ELF-1 (cell line): ENCODE measurements at places on chromosomes 5 and 9.
A peak's percentile ranks its signal among the peaks of the same experiment; 100 is the strongest.

DNA sequence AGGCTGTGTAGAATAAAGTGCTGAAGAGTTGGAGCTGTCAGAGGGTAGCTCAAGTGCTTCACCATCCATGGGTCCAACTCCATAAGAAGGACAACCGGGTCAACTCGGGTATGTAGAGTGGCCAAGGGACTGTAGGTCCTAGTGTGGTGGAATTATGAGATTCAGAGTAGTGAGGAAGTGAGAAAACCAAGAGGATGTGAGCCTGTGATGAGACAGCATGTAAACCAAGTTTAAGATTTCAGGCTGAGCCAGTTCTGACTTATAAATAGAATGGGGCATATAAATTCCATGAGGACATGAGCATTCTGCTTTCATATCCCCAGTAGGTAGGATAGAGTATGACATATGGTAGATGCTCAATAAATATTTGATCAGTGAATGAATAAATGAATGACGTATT is 96.3 kb downstream of the CFAP95 start:
- no peak for DNase-seq

- DNase-seq: no peak
Observed at GRCh38 chr9:18459962-18460584, 13.9 kb upstream of the ADAMTSL1 start.

DNA sequence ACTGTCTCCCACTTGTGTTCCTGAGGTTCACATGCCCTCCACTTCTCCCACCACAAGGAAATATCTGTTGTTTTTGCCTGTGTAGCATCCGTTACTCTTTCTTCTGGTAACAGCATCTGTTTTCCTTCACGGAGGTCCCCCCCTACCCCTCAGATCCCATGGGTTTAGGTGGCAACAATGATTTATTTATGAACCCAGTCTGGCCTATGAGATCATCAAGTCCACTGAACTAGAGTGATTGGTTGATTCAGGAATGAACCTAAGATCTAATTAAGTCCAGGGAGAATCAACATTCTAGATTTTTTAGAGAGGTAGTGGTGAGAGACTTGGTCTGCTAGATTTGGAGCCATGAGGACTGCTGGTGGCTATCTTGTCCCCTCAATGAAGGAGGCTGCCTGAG is 166.8 kb downstream of the NR3C1 start:
- no peak for DNase-seq

GRCh38 chr5:10667431-10668057 is 93.5 kb downstream of the DAP start:
- DNase-seq: no peak

GRCh38 chr5:139709582-139710318 is 61.6 kb downstream of the CXXC5 start:
- DNase-seq: no peak

DNA sequence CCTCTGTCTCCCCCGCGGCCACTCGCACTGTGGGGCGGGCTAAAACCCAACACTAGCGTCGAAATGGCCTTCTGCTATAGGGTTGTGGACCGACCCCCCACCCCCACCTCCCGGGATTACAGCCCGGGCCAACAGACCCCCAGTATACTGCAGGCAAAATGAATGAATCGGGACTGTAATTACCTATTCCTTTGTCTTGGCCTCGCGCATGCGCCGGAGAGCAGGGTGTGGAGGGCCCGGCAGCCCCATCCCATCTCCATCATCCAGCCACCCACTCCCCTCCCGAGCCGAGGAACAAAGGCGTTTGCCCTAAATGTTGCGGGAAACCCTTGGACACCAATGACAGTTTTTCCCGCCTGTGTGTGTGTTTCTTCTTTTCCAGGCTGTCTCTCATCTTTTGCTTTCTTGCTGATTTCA is 1.6 kb downstream of the BASP1 start:
- DNase-seq: peak; percentile 85

DNA sequence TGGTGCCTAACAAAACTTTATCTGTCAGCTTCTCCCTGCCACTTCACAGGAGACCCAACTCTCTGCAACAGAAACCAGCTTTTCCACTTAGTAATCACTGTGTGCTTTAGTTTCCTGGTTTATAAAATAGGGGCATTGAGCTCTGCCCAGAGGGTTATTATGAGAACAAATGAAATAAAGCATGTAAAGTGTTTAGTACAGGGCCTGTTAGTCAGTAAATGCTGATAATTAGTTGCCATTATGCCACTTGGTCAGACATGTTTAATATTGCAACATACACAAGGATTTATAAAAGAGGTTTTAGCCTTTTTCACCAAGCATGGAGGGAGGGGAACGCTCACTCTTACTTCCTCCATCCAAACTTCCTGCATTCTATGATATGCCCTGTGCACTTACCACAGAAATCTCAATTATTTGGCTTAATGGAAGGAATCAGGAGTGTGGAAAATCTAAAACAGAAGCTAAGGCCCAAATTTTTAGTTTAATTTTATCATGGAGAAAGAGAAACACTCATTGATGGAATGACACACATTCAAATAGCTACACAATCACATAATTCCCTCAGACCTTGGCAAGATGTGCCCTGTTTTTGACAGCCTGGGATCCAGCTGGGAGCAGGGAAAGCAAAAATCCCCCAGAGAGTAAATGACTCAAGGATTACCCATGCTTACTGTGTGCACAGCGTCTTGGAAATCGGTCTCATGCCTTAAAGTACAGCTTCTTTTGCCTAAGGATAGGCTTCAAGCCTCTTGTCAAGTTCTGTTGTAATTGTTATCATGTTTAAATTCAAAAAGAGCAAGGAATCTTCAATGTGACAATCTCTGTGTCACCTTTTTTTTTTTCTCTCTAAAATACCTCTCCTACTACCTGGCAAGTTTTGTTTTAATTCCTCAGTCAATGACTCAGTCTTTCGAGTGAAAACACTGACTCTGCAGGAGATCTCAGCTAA is 34.0 kb downstream of the ZNF474 start:
- no peak for DNase-seq

DNA sequence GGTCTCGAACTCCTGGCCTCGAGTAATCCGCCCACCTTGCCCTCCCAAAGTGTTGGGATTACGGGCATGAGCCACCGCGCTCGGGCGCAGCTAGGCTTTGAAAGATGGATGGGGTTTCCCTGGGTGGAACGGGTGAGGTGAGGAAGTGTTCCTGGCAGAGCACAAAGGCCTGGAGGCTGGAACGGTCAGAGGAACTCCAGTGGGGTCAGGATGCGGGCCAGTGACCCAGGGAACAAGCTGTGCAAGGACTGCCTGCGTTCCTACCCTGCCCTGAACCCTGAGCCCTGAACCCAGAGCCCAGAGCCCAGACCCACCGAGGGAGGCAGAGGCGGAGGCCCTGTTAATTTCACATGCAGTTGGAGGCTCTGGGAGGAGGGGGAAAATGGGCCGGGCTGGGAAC is 23.4 kb downstream of the NCS1 start:
- DNase-seq: no peak

DNA sequence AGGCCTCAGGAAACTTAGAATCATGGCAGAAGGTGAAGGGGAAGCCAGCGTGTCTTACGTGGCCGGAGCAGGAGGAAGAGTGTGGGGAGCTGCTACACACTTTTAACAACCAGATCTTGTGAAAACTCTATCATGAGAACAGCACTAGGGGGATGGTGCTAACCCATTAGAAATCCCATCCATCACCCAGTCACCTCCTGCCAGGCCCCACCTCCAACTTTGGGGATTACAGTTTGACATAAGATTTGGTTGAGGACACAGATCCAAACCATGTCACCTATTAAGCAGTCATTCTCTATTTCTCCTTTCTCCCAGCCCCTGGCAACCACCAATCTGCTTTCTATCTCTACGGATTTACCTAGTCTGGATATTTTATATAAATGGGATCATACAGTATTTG is 26.9 kb downstream of the PBX3 start:
- peak; percentile 18 for DNase-seq

DNA sequence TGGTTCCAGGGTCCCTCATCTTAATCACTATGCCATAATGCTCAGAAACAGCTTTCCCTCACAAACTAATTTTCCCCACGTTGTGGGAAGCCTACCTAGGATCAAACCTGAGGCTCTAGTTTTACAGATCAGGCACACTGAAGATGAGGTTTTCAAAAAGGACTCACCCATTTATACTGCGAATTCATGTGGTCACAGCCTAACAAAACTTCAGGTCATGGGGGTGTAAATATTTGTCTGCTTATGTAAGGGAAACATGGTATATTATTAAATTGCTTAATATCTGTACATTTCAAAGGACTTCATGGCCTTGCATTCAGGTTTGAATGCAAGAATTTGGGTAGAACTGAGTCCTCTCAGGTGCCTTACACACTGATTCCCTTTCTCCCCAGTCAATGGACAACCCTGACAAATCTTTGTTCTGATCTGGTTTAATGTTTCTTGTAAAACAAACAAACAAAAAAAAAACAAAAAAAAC is 12.1 kb downstream of the ZFAND5 start:
- no peak for DNase-seq

GRCh38 chr5:135501965-135502364 is 33.8 kb downstream of the NEUROG1 start:
- no peak for DNase-seq

- peak; percentile 7 for DNase-seq
Observed at GRCh38 chr9:104682642-104683041, 11.7 kb upstream of the OR13D1 start.

GRCh38 chr5:4395752-4396151 is 744.4 kb upstream of the ADAMTS16 start:
- DNase-seq: no peak

- DNase-seq: no peak
Observed at GRCh38 chr5:96094904-96095303, 133.3 kb upstream of the ELL2 start.

DNA sequence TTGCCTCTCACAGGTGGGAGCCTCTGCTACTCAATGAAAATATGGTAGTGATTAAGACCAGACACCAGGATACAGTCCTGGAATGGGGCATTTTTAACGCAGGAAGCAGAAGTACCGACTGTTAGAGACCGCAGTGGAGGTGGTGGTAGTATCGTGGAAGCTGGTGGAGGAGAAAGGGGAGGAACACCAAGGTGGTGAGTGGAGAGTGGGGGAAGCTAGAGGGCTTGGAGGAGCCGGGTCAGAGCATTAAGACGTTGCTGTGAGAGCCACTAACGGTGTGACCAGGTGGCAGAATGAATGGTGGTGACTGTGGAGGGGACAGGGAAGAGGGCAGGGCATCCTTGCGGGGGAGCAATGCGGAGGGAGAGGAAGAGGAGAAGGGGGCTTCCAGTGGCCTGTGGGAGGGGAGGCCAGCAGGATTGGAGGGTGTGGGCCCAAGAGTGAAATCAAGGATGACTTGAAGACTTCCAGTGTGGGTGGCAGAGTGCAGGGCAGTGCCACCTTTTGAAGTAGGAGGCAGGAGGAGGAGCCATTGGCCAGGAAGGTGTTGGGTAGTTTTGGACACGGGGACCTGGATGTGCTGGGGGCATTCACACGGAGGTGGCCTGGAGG is 1.6 kb upstream of the UBAC1 start:
- no peak for DNase-seq

DNA sequence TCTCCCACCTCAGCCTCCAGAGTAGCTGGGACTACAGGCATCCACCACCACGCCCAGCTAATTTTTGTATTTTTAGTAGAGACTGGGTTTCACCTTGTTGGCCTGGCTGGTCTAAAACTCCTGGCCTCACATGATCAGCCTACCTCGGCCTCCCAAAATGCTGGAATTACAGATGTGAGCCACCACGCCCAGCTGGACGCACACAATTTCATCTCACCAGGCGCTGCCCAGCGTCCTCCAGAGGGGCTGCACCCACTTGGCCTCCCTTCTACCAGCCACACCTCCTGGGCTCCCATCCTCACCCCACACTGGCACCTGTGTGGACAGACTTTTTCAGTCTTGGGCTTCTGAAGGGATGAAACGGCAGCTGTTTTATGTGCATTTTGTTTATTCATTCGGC is 3.8 kb upstream of the EXOC3 start:
- DNase-seq: no peak

GRCh38 chr9:110260911-110261310 is 4.6 kb upstream of the TXN start:
- DNase-seq: no peak

GRCh38 chr9:88692827-88693226 is 157.8 kb downstream of the NXNL2 start:
- peak; percentile 13 for DNase-seq

GRCh38 chr9:132826621-132827365 is 51.3 kb downstream of the AK8 start:
- no peak for DNase-seq

DNA sequence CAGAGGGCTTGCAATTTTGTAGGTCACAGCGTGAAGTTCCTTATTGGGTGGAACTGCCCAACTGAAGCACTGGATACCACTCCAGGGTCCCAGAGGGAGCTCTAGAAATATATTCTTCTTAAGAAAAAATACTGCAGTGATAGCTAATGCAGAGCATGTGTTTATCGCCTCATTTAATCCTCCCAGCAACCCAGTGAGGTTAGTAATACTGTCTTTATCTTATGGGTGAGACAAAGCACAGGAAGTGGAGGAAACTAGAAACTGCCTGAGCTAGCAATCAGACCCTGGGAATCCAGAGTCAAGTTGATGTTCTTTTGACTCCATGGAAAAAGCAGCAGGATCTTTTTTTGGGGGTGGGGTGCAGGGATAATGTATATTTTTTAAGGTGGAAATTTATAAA is 153.3 kb downstream of the PJA2 start:
- no peak for DNase-seq

DNA sequence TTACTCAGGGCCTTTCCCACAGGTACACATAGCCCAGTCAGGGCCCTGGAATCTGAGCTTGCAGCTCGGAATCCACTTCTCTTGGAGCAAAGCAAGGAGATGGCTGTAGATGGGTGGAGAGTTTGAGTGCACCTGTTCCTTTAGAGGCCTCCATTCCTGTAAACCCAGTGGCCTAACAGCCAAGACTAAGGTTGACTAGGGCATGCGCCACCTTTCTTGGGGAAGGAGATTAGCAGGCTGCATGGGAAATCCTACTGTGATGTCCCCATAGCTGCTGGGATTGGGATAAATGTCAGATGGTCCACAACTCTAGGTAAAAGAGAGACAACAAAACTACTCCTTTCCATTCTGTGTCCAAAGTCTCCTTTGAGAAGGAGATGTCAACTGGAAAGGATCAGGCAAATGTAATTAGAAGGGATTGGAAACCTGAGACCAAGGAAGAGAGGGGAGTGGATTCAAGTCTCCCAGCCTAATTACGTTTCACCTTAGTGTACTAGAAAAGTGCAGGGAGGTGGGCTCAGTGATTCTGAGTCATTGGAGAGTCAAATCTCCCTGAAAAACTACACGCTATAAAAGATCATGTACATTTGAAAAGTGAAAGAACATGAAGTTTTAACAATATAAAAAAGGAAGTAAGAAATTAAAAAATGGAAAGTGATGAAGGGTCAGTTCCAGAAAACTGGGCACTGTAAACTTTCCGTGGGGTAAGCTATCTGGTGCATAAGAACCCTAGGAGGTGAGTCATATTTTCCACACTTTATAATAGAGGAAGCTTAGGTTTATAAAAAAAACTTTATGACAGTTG is 104.2 kb downstream of the SEC61B start:
- no peak for DNase-seq
